ENCODE measurements at places on chromosomes 11 and 22.
A peak's percentile ranks its signal among the peaks of the same experiment; 100 is the strongest.

- DNase-seq: no peak
These were observed 4.7 kb downstream of the HYOU1 start for GRCh38 chr11:119052163-119052814.

DNA sequence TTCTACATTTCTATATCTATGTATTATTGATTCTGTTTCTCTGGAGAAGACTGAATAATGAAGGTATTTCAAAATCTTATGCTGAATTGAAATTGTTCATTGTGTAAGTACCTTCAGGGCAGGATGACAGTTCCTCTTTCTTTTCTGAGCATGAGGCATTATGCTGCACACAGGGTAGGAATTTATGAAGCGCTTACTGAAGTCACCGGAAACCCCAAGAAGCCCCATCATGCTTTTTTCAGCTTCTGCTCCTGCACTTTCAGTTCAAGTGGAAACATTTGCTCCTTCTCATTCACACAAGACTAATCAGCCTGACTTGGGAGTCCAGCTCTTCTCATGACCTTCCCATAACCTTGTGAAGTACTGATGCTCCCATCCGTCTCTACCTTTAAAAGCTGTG, 314.7 kb upstream of the SORL1-AS1 start:
- no peak for DNase-seq

DNA sequence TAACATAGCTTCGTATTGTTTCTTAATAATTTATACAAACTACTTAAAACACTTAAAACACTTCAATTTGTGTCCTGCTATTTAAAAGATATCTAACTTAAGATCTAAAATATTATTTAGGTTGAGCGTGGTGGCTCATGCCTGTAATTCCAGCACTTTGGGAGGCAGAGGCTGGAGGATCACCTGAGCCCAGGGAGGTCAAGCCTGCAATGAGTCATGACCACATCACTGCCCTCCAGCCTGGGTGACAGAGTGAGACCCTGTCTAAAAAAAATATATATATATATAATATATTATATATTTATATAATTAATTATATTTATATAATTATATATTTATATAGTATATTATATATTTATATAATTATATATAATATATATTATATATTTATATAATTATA, 4.2 kb upstream of the CTR9 start:
- DNase-seq: no peak

DNA sequence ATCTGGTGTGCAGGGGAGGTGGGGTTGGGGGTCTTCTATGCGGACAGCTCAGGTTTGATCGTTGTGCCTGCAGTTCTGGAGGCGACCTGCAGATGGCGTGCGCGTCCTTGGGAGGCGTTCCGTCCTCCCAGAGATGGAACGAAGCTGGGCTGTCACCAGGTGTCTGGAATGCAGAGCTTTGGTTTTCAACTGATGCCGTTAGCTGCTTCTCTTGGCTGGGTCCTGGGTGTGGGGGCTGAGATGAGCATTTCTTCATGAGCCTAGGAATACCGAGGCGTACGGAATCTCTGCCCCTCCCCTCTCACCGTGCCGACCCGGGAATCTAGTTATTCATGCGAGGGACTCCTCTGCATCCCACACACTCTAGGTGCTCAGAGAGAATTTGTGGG, 98.6 kb downstream of the CEP164 start:
- peak; percentile 45 for DNase-seq

GRCh38 chr11:86040919-86041850, 27.7 kb downstream of the PICALM start:
- DNase-seq: no peak

GRCh38 chr11:62012451-62012831, 45.0 kb upstream of the FTH1 start:
- DNase-seq: peak; percentile 54

DNA sequence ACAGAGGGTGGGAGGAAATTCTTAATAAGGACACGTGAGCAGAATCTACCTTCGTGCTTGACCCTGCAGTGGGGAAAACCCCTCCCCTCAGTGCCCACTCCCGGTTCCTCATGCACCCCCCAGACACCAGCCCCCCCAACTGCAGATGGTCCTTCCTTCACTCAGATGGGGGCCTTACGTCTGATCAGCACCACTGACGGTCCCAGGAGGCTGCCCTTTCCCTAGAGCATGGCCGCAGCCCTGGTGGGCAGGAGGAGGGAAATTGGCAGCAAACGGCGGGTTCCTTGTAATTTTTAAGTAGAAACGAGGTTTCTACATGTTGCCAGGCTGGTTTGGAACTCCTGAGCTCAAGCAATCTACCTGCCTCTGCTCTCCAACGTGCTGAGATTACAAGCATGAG, 477.7 kb downstream of the TBC1D22A start:
- DNase-seq: no peak
